Lung (tissue), 17 donors: ENCODE measurements at places on chromosomes 12 and 14. TPM values are rescaled to one million over a fixed set of nuclear protein-coding genes. Genes with fewer than 3 reads are reported as not detected.

KRT71 gene
- total RNA-seq, result not detected

GRCh38 chr12:124233041-124233796, 61.7 kb upstream of the RFLNA start:
- no peak overlapping the region for H3K4me3 ChIP-seq
- no peaks in the 10 kb centered on the region for H3K27me3 ChIP-seq
- peaks cover 7% of the 10 kb centered on the region for H3K4me1 ChIP-seq
- H3K36me3 ChIP-seq, result no peaks in the 10 kb centered on the region
- H3K27ac ChIP-seq, result no peak overlapping the region

DNA sequence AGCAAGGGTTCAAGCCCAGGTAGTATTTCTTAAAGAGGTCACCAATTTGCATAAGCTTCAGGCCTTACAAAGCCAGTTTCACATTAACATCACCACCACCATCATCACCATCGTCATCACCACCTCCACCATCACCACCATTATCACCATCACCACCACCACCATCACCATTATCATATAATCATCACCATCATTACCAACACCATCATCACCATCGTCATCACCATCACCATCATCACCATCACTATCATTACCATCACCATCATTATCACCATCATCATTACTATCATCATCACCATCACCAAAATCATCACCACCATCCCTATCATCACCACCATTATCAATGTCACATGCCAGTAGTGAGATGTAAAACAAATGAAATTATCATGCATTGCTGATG, 50.4 kb upstream of the RIMBP2 start:
- no peak overlapping the region for H3K4me3 ChIP-seq

LIN7A gene
- total RNA-seq, result 7.0 TPM

DNA sequence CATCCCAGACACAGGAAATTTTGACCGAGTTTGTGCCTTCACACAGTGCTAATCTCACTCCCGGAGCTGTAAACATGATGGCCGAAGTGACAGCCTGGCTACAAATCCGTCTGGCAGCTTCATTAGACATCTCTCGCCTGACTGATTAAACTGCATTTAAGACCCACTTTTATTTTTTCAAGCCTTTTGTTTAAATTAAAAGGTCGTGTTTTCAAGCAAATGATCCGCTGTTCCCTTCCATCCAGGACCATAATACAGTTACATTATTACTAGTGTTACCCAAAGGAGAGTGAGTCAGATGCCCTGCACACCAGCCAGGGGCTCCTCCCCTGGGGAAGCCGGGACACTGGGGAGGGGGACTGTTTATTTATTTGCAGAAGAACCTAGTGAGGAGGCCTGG, 200.2 kb downstream of the EXOC5 start:
- no peak overlapping the region for H3K4me3 ChIP-seq
- no peak overlapping the region for H3K27ac ChIP-seq
- H3K36me3 ChIP-seq, result no peaks in the 10 kb centered on the region
- no peak for DNase-seq
- H3K4me1 ChIP-seq, result no peaks in the 10 kb centered on the region
